ENCODE measurements at places on chromosomes 6 and 20. TPM values are rescaled to one million over a fixed set of nuclear protein-coding genes. Genes with fewer than 3 reads are reported as not detected.
A peak's percentile ranks its signal among the peaks of the same experiment; 100 is the strongest.

DNA sequence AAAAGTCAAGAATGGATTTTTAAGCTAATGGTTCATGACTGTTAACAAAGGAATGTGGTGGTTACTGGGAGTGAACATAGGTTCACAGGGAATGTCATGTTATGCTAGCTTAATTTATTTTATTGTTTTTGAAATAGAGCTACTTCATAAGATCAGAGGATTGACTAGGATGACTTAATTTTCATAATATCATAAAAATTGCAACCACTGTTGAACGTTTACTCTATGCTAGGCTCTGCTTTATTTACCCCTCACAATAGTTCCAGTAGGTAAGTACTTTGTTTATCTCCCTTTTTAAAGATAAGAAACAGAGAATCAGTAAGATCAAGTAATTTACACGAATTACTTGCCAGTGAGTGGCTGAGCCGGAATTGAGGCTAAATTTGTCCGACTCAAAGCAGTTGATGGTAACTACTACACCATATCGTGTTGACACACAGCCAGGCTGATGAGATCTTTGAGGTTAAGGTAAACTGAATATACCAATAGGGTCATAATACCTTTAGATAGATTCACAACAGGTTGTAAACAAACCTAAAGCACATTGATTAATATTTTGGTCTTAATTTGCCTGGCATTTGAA is 194.6 kb upstream of the CITED2 start:
- no peak for DNase-seq

- DNase-seq = no peak
Observed at GRCh38 chr20:36303020-36303595, 3.0 kb upstream of the DLGAP4 start.

Gene NOTCH4
- 24.1 TPM for polyA plus RNA-seq

DNA sequence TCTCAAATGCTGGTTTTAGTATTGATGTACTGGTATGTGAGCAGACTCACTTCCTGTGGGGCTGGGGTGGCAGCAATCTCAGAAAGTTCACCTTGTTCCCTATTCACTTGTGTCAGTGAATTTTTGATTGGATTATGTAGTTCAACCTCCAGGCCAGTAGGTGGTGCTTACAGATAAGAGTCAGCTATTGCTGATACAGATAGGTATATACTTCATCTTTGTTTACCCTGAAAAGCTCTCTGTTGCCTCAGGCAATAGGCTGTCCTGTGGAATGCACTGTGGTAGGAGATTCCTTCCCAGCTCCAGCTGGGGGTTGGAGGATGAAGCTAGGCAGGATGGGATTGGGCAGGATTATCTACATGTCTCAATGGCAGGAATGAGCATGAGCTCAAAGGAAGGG is 851.2 kb upstream of the EYS start:
- DNase-seq = no peak

Gene KCNK16
- polyA plus RNA-seq = not detected

Gene KIAA1755
- polyA plus RNA-seq = 15.1 TPM

Gene FOXA2
- not detected for polyA plus RNA-seq

GRCh38 chr6:140153703-140154102 is 779.3 kb upstream of the CITED2 start:
- no peak for DNase-seq

Gene MAFB
- polyA plus RNA-seq = not detected

Gene PTK6
- polyA plus RNA-seq = 0.40 TPM

DNA sequence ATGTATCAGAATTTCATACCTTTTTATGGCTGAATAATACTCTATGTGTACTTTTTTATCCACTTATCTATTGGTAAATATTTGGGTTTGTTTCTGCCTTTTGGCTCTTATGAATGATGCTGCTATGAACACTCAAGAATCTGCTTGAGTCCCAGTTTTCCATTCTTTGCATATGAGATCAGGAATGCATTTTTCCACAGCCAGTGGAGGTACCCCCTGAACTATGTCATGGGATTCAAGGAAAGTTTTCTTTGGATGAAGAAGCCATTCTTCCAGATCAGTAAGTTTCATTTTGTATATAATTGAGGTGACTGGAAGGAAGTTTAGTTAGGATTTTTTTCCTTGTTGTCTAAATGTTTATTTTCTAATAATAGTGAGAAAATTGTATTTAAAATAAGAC is 40.9 kb downstream of the NKX2-4 start:
- DNase-seq = no peak

Gene TFEB
- polyA plus RNA-seq = 9.3 TPM

DNA sequence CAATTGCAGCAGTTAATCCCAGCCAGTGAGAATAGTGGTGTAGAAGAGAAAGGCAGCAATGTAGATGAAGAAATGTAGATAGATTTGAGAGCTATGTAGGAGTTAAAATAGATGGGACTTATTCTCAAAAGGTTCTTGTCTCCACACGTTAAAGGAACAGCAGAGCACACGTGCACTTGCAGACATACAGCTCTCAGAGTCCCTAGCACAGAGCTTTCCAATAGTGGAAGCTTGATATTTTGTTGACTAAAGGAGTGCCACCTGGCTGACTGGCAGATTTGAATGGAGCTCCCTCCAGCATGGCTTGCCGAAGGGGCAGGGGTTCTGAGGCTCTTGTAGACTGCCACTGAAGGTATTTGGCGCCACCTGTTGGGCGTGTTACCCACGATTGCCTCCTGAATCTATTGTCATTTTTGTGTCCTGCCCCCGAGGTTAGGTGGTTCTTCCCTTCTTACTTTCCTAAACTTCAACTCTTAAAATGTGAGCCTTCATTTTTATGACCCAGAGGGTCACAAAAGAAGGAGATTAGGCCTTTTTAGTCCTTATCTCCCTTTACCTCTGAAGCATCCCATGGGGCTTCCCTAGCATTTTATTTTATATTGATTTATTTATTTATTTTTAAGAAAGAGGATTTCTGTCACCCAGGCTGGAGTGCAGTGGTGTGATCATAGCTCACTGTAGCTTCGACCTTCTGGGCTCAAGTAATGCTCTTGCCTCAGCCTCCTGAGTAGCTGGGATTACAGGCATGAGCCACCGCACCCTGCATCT is 16.4 kb downstream of the BRD2 start:
- peak; percentile 85 for DNase-seq

- no peak for DNase-seq
Observed at GRCh38 chr6:137731960-137732616, 135.0 kb upstream of the TNFAIP3 start.

Gene E2F1
- 22.4 TPM for polyA plus RNA-seq

DNA sequence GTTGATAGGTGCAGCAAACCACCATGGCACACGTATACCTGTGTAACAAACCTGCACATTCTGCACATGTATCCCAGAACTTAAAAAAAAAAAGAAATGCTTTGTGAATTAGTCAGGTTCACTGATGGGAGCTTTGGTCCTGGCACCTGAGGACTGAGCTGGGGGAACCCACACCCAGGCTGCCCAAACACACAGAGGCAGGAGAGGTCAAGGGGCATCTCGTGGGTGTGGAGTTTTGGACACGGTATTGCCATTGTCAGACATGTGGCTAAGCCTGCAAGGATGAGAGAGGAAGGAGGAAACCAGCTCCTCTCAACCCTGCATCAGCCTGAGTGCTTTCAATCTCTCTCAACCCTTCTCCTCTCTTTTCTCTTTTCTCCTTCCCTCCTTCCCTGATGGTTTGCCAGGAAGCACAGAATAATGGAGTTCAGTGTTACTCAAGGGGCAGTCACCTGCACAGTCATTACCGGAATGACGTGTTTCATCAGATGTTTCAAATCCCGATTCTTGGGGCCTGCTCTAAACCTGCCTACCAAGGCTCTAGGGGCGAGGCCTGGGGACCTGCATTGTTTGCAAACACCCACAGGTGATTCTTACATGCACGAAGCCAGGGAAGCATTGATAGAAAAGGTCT is 89.9 kb upstream of the NEDD9 start:
- DNase-seq = no peak

DNA sequence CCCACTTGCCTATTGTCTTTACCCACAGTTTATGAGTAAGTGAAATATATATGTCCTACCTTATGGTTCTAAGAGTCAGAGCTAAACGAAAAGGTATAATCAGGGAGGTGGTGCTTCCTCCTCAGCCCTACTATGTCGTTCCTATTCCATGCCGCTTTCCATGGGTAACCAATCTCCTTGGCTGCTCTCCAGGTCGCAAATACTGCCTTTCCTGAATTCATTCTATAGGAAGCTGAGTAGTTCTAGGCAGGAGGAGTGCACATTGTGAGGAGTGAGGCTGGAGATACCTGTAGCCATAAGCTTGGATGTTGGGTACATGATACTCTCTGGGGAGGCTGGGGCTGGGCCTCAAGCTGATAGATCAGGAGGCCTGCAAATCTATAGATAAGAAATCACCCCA is 5.8 kb downstream of the IL20RA start:
- DNase-seq = no peak

DNA sequence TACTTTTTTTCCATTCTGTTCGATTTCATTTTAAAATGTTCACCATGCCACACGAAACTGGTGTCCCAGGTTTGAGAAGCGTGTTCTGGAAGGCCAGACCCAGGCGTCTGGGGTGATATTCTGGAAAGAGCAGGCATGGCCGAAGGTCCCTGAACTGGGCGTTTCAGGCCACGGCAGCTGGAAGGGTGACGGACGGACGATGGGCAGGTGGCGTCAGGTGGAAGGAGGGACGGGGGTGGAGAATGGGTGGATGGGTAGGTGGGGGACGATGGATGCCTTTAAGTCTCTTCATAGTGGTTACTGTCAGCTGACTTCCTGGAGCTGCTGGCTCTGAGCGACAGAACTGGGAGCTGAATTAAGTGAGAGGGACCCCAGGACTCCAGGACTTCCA is 44.6 kb downstream of the CDH4 start:
- DNase-seq = no peak

Gene NT5DC1
- 23.9 TPM for polyA plus RNA-seq

DNA sequence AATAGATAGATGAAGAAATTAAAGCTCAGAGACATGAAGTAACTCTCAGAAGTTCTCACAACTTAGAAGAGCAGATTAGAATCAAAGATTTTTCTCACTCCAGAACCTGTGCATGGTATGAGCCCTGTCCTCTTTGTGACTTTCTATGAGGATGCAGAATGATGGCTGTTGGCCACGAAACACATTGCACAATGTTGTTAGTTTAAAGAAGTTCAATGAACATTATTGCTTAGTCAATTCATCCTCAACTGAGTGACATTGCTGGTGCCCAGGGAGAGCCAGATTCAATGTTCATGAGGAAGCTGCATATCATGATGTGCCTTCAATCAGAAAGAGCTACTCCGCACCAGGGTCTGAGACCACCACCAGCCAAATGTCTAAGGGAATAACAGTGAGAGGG is 633.1 kb downstream of the PTPRT start:
- no peak for DNase-seq

Gene ELOVL2
- polyA plus RNA-seq = 2.8 TPM

Gene MCHR2
- polyA plus RNA-seq = not detected

DNA sequence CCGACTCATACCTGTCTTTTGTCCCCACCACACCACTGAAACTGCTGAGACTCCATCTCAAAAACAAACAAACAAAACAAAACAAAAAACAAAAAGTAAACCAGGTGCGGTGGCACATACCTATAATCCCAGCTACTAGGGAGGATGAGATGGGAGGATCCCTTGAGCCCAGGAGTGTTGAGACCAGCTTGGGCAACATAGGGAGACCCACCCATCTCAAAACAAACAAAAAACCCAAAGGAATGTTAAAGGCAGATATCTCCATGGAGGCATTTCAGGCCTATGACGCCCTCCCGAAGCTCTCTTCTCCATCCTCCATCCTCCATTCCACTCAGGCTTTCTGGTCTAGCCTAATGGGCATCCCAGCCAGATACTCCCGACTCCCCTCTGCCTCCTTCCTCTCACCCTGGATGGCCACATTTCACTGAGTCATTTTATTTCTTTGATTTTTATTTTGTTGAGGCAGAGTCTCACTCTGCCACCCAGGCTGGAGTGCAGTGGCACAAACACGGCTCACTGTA is 3.2 kb upstream of the SLC4A11 start:
- no peak for DNase-seq

DNA sequence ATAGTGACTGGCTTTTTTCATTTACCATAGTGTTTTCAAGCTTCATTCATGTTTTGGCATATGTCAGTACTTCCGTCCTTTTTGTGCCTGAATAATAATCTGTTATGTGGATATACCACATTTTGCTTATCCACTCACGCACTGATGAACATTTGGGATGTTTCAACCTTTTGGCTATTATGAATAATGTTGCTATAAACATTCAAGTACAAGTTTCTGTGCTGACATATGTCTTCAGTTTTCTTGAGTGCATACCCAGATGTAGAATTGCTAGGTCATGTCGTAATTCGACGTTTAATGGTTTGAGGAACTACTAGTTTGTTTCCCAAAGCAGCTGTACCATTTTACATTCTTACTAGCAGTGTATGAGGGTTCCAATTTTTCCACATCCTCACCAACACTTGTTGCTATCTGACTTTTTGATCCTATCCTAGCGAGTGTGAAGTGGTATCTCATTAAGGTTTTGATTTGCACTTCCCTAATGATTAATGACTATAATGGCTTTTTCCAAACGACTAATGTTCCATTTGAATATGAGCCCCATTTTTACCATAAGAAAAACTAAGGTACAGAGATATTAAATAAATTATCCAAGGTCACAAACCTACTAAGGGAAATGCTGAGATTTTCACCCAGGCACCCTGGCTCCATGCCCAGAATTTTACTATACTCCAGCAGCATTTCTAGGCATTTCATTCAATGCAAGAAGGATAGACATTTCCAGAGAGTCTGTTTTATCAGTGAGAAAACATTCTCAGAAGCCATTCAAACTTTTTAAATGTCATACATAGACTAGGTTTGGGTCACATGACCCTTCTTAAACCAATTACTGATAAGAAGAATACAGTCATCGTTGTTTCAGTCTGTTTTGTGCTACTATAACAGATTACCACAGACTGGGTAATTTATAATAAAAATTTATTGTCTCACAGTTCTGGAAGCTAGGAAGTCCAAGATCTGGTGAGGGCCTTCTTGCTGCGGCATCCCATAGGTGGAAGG is 71.1 kb upstream of the RUNX2 start:
- no peak for DNase-seq

DNA sequence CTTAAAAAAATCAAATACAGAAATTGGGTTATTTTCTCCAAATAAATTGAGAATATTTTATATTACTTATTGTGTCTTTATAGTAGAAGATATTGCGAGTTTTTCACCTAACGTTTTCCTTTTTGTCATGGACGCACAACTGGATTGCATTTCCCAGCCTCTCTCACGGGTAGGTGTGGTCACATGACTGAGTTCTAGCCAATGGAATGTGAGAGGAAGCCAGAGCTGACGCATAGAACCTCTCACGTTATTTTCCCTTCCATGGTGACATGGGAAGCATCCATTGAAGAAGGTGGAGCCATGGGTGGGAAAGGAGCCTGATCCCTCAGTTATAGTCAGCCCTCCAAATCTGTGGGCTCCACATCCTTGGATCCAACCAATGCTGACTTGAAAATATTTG is 155.9 kb upstream of the UST start:
- DNase-seq = no peak

Gene TDP2
- polyA plus RNA-seq = 31.4 TPM

DNA sequence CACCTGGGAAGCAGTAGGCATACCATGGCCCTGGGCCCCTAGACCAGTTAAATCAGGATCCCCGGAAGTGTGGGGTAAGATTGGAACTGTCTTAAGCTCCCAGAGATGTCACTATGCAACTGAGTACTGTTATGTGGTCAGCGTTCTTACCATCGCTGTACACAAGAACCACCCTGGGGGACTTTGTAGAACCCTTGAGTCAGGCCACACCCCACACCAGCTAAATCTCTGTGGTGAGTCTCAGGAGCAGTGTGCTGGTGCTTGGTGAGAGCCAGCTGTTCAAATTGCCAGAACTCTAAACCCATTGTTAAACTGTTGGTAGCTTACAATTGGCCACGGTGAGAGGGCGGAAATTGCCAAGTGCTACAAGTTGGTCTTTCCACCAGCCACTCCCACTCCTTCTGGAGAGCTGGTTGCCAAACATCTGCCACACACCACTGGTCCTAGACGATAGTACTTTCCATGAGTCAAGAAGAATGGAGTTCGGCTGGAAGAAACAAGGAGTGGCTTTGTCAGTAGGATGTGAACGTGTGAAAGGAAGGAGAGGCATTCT is 80.5 kb upstream of the SYNDIG1 start:
- DNase-seq = no peak
